Left renal cortex interstitium (tissue), 4 donors: ENCODE measurements at places on chromosomes 1 and 21. TPM values are rescaled to one million over a fixed set of nuclear protein-coding genes. Genes with fewer than 3 reads are reported as not detected.

The CCDC17 gene
- 3.2 TPM for polyA plus RNA-seq

The DNTTIP2 gene
- 70.4 TPM for polyA plus RNA-seq

DNA sequence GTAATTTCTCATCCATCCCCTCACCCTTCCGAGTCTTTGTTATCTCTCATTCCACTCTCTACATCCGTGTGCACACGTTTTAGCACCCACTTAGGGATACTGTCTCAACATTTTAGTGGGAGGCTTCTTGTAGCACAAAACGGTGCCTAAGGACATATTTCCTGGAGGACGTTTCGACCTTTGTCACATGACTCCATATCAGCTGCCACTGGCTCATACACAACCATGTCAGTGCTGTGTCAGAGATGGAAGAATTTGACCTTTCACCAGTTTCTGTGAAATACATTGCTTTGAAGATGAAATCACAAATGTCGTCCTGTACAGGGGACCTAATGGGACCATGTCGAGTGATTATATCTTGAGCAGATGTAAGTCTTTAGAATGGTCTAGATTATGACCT lies 15.6 kb downstream of the B3GALT5 start:
- no peak for DNase-seq

GRCh38 chr1:234488054-234489006 lies 9.4 kb upstream of the TARBP1 start:
- DNase-seq: no peak

DNA sequence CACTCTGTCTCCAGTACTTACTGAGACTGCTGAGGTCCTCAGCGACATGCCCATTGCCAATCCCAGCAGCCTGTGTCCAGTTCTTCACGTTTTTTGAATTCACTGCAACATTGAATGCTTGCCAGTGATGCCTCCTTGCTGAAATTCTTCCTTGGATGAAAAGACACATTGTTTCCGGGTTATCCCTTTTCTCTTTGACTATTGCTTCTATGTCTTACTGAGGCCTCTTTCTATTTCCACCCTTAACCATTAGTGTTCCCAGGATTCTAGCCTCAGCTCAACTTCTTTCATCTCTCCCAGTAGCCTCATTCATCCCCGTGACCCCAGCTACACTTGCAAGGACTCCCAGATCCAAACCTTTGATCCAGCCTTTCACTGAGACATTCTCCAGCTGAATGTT lies 46.5 kb upstream of the KIF26B start:
- no peak for DNase-seq

DNA sequence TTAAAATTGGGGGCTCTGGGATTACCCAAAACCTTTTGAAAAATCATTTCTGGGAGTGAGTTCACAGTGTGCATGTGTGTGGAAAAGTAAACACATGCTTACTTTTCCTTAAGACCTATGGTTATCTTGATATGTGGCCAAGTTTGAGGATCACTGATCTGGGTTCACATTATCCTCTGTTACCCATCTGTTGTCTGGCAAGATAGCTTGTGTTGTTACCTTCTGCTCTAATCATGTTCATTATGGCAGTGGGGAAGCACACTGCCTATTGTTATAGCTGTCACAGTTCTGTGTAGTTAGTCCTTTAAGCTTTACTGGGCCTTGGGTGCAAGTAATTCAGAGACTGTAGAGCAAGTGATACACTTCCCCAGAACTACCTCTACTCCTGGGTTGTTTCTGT lies 5.0 kb downstream of the CTBS start:
- DNase-seq: no peak

- no peak for DNase-seq
Observed at GRCh38 chr1:108703939-108704338, 8.8 kb upstream of the FNDC7 start.

- DNase-seq: no peak
Observed at GRCh38 chr1:58870298-58870676, 86.4 kb upstream of the JUN start.

DNA sequence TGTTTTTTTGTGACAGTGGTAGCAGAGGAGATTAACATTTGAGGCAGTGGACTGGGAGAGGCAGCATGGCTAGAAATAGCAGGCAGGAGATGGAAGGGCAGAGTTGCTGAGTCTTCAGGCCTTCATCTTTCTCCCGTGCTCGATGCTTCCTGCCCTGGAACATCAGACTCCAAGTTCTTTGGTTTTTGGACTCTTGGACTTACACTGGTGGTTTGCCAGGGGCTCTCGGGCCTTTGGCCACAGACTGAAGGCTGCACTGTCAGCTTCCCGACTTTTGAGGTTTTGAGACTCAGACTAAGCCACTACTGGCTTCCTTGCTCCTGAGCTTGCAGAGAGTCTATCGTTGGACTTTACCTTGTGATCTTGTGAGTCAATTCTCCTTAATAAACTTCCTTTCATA lies 24.2 kb upstream of the LEFTY2 start:
- DNase-seq: no peak

- no peak for DNase-seq
Observed at GRCh38 chr21:38056481-38056880, 140.2 kb upstream of the KCNJ6 start.

The ERICH3 gene
- polyA plus RNA-seq: 0.87 TPM

The VWA1 gene
- polyA plus RNA-seq: 104 TPM

The CFHR5 gene
- polyA plus RNA-seq: not detected

GRCh38 chr1:220884109-220884980 lies 5.1 kb downstream of the HLX start:
- DNase-seq: no peak

DNA sequence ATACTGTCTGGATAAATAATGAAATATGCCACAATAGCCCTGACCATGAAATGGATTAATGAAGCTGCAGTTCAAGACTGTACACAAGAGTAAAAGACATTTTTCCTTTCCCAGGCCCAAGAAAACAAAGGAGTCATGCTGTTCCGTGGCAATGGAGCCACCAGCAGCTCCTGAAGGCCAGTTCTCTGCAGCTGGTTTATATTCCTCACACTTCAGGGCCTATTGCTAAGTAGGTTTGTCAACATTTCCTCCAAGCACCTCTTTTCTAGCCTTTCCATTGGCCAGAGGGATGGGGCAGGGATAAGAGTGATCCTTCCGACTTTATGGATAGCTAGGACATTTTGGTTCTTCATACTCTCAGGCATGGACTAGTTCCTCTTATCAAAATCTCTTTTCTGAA lies 24.2 kb upstream of the RGL1 start:
- DNase-seq: no peak

The RIPK4 gene
- polyA plus RNA-seq: 15.7 TPM

GRCh38 chr1:3530086-3530925 lies 75.8 kb downstream of the ARHGEF16 start:
- no peak for DNase-seq

DNA sequence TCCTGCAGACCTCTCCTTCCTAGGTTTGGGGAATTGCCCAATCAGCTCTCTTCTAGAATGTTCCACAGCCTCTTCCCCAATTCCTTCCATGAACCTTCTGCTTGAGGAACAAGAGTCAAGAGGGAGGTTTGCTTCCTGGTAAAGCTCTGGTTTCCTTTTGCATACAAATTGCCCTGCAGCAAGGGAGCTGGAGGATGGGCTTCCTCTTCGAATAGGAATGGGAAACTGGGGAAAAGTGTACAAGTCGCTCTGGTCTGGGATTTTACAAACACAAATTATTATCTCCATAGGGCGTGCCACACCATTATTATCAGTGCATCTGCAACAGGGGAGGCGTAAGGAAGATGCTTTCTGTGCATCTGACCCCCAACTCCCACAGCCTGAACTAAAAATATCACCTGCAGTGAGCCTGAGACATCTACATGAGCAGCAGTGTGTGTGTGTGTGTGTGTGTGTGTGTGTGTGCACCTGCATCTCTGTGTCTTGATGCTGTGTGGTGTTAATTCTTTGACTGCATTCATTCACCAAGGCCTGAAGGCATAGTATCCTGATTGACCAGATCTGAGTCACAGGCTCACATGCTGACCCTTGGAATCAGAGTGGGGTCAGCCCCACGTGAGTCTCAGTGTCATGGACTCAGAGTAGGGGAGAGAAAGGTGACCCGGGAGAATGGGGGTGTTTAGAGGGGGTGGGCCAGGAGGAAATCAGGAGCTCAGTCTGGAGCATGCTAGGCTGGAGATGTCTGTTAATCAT lies 272.9 kb downstream of the KAZN start:
- no peak for DNase-seq
